Breast epithelium (tissue), 4 donors: ENCODE measurements at places on chromosomes 7 and 10. TPM values are rescaled to one million over a fixed set of nuclear protein-coding genes. Genes with fewer than 3 reads are reported as not detected.

GRCh38 chr7:37342688-37343471 is 105.8 kb downstream of the ELMO1 start:
- DNase-seq: no peak

- no peak for DNase-seq
Measured at GRCh38 chr7:2044311-2044882, 188.3 kb downstream of the MAD1L1 start.

DNA sequence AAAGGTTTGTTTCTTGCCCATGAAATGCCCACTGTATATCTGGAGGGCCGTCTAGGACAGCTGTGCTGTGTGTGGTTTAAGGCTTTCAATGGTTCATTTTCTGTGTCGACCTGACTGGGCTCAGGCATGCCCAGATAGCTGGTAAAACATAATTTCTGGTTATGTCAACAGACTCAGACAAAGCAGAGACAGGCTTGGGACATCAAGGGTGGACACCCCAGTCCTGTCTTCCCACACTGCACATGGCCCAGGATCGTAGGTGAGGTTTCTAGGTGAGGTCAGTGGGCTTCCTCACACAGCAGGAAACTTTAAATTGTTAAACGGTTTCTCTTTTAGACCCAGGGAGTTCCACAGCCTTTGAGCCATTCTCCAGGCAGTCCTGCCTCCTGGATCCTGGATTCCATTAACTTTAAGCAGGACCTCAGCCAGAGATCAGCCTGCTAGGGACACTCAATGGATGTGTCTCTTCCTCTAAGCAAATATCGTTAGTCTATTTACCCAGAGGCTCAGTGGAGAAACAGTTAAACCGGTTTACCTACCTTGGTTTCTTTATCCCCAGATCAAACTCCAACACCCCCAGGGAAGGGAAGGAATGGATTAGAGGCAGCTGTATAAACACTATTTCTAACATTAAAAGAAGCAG is 66.4 kb downstream of the ST8SIA6 start:
- DNase-seq: peak; percentile 23

DNA sequence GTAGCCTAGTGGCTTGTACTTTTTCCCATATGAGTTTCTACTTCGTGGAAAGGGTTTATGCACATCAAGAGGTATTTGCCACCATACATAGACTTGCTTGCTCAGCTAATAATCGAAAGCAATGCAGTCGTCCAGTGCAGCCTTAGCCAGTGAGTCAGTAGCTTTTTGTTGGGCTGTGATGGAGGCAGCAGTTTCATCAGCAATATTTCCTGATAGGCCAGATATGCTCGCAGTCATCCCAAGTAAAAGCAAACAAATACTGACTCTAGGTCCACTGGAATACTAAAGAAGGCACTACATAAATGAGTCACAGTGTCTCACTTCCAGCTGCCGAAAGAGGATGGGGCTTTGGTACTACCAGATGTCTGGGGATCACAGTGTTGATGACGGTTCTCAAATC is 2.1 kb upstream of the BNIP3 start:
- no peak for DNase-seq

GRCh38 chr7:112383671-112384417 is 66.4 kb upstream of the IFRD1 start:
- DNase-seq: no peak

- peak; percentile 68 for DNase-seq
Measured at GRCh38 chr10:97713339-97713825, at the start of gene MARVELD1. Gene MARVELD1 (plus strand): TSS chr10:97713730. CDS start chr10:97713877, 147 bp downstream.

DNA sequence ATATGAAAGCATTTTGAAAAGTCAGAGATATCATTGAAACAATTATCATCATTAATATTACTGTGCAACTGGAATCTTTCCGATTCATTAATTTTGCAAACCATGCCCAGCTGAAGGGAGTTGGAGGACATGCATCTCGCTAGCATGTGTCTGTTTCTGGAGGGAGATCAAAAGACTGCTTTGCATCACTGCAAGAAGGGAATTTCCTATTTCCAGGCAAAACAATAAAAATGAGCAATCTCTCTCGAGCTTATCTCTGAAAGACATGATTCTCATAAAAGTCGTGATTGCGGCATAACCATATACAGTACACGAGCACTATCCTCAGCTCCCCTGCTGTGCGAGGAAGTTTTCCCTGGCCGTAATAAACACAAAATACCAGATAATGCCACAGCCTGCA is 607.6 kb upstream of the DPP6 start:
- DNase-seq: no peak

DNA sequence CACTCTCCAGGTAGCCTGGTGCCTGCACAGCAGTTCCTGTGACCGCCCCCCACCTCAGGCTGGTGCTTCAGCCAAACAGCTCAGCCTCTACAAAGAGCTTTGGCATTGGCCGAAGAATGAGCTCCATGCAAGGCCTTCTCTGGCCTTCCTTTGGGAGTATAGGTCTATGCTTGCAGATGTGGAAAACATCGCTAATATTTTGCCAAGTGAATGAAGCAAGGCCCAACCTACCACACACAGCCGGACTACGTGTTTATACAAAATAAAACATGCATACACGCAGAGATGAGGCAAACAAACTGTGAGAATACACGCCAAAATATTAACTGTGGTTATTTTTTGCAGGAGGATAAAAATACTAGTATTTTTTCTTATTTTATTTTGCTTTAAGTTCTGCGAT is 416.2 kb upstream of the C7orf33 start:
- DNase-seq: no peak

GRCh38 chr7:82390936-82391335 is 52.6 kb downstream of the CACNA2D1 start:
- DNase-seq: no peak

GRCh38 chr7:107034553-107034952 is 10.0 kb upstream of the PRKAR2B start:
- DNase-seq: no peak

DNA sequence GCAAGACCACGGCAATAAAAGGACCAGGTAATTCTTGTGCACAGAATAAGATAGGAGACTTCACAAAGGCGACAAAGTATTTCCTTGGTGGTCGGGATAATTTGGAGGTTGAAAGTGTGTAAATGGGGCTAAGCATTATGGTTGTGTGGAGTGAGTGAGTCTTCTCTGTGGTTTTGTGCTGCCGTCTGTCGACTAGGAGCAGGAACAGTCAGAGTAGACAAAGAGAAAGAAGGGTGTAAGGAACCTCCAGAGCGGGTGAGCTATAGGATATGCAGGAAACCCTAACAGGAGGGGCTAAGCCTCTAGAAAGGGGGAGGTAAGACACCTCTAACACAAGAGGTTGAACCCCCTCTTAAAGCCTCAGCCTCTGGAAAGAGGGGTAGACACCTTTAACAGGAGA is 201.6 kb downstream of the SH2D4B start:
- DNase-seq: no peak

DNA sequence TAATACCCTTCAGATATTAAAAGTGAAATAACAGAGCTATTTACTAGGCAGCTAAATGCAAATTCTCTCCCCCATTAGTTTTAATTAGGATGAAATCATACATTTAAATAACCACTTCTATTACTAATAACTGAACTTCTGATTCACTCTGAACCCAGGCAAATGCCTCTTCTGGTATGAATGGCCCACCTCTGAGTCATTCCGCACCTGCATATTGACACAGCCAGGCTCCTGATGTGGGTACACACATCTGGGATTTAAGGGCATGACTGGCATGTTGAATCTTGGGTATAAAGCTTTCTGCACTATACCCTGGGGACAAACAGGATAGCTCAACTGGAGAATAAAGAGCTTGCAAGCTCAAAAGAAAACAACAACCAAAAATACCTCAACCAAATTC is 140.9 kb downstream of the AUTS2 start:
- DNase-seq: no peak

DNA sequence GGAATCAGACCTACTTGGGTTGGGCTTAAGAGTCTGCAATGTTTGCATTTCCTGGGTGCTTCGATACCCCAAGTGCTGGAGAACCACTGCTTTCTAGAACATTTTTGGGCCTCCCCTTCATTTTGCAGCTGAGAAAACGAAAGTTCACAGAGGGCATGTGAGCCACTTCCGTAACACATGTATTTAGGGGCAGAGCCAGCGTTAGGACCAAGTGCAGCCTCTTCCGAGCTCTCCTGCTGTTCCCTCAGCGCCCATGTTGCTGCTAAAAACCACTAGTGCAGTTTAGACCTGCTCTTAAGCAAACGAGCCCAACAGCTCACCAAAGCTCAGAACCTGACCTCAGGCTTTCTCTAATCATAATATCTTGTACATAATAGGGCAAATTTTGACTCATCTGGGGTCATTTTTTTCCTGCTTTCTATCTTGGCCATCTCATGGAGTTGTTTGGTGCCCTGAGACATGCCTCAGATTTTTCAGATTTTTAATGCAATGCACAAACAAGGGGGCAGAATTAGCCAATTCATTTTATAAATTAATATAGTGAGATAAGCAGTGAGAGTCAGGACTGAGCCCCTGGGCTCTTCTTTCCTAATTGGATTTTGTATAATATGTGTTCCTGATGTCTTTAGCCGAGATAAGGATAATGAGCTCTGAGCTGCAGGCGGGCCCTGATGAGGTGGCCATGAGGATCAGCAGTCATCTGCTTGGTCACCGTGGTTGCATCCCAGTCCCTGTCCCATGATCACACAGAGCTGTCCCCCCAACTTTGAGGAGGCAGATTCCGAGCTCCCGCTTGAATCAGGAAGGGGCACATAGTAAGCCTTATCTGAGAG is 12.9 kb downstream of the BAG3 start:
- DNase-seq: no peak

DNA sequence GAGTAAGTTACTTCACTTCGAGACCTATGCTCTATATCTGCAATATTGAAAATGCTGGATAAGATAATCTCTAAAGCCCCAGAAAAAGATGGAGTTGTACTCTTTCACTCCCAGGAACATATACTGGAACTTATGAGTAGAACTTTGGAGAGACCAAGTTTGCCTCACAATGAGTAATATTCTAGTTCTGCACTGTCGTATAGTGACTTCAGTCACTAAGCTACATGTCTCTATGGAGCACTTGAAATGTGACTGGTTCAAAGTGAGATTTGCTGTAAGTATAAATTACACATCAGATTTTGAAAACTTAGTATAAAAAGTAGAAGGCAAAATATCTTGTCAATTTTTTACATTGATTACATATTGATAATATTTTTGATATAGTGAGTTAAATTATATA is 116.4 kb downstream of the PTEN start:
- DNase-seq: no peak

DNA sequence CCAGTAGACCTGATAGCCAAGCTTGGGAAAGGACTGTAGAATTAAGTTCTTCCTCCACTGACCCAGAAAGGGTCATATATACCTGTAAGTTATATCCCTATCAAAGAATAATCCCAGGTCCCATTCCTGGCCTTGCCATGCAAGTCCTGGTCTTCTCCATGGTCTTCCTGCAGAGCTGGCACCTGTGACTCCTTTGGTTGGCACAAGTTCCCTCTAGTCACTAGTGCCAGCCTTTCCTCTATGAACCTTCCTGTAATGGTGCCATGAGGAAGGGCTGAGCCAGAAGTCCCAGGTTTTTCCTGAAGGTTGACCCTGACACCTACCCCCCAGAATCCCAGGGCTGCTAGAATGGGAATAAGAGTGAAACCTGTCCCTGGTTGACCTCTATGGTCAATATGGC is 54.1 kb upstream of the UNC5B start:
- no peak for DNase-seq

GRCh38 chr7:108311446-108312168 is 144.6 kb downstream of the NRCAM start:
- no peak for DNase-seq

DNA sequence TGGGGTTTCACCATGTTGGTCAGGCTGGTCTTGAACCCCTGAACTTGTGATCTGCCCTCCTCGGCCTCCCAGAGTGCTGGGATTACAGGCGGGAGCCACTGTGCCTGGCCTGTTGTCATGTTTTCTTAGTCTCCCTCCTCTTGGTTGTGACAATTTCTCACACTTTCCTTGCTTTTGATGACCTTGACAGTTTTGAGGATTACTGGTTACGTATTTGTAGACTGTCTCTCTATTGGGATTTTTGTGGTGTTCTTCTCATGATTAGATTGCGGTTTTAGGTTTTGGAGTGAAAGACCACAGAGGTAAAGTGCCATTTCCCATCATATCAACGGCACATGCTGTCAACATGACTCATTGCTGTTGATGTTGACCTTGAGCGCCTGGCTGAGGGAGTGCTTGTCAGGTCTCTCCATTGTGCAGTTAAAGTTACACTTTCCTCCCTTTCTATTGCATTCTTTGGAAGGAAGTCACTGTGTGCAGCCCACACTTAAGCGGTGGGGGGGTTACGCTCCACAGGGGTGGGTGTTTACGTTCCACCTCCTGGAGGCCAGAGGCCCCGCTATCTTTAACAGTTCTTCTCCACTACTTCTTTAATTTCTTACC is 10.8 kb downstream of the NEURL1 start:
- DNase-seq: no peak

Gene CHST15
- 56.4 TPM for total RNA-seq

Gene CUZD1
- 1.8 TPM for total RNA-seq

Gene ACBD7
- total RNA-seq: not detected

Gene OR2AE1
- total RNA-seq: 0.98 TPM

Gene C10orf53
- not detected for total RNA-seq

Gene NEUROD6
- total RNA-seq: not detected
